Activated T-cell treated with anti-CD3 and anti-CD28 coated beads, Interleukin-2, amount 50 U/mL, for 72 hours (primary cell): ENCODE measurements at places on chromosomes 11 and 22. TPM values are rescaled to one million over a fixed set of nuclear protein-coding genes. Genes with fewer than 3 reads are reported as not detected.

Gene TCN2
- 1.3 TPM for total RNA-seq

Gene ADSL
- total RNA-seq = 102 TPM

- DNase-seq = peak; percentile 72
Measured at GRCh38 chr11:119320776-119321524, 4.0 kb upstream of the MCAM start.

DNA sequence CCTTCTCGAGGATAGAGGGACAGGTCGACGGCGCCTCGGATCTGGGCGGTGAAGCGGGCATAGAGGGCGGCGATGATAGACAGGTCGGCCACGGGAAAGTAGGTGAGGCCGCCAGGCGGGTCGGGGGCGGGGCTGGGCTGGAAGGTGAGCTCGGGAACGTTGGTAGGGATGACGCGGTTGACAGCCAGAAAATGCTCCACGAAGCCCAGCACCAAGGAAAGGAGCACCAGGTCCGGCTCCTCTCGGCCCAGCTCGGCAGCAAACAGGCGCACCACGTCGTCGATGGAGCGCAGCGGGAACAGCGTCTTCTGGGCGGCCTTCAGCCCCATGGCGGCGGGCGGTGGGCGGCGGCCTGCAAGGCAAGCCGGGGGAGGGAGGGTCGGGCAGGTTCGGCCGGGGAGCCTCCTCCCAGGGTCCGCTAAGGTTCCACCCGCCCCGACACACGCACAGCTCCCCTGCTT lies 540 bp downstream of the MEN1 start:
- peak; percentile 23 for DNase-seq

GRCh38 chr11:116814502-116814901 lies 8.6 kb downstream of the APOA4 start:
- no peak for DNase-seq
